A673 (cell line): ENCODE measurements at places on chromosomes 12 and 14.
A peak's percentile ranks its signal among the peaks of the same experiment; 100 is the strongest.

DNA sequence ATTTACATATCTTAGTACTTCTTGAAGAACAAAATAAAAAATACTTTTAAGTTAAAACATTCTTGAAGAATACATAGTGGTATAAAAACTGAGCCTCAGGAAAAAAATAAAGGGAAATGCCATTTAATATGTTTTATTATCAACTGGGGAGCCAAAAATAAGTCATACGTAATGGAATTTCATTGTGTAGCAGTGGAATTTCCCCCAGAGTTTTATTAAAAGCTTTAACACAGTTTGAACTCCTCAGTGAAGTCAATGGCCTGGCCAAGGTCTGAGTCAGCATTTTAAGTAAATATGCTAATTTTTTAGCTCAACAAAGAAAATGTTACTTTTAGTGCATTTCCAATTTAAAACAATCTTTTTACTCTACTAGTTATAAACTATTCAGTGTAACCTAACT, 350.1 kb upstream of the ATP2B1 start:
- DNase-seq, result peak; percentile 85

- no peak for DNase-seq
Measured at GRCh38 chr12:55636853-55637252, at the start of gene OR10P1. Gene OR10P1, plus strand, starts transcription at chr12:55636892. Its CDS starts 0 bp downstream, at chr12:55636892.

- DNase-seq, result no peak
Measured at GRCh38 chr12:47188576-47189441, 109.0 kb upstream of the AMIGO2 start.

DNA sequence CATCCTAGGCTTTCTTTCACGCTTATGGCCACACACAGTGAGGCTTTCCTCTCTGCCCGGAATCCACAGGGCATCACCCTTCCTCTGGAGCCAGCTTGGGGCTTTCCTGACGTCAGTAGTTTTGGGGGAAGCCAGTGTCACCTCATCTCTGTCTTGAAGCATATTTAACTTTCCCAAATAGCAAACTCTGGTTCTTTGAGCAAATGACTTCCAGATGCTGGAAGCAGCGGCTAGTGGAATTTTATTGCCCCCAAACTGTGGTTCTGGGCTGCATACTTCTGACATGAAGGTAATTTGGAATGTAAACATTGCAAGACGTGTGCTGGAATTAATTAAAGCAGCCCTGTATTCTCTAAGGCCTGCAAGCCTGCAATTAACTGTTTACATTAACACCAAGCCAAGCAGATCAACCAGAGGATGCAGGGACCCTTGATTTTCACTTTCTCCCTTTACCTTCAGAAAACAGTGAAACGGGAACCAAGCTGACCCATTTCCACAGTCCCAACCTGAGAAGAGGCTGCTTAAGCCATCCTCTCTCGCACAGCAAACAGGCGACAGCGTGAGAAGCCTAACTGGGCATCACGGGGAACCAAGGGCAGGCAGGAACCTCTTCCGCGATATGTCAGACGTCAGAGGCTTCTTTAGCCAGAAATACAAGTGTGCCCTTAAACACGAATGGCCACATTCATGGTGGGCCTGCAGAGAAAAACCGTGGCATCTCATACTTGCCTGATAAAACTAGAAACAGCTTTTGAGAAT, 258.4 kb downstream of the CACNA1C start:
- DNase-seq, result peak; percentile 42

DNA sequence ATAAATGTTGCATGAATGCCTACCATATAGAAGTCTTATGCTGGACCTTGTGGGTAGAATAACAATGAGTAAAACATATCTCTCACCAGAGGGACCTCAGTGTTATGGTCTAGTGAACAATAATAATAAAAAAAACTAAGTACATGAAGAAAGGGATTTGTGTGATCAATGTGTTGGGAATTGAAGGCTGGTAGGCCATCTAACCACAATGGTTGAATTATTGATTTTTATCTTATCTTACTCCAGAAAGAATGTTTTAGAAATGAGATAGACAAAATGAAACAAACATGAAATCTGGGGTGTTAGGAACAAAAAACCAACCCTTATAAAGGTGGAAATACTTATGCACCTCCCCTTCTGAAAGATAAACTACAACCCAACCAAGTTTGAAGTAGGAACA, 243.9 kb upstream of the LRIG3 start:
- DNase-seq, result no peak

DNA sequence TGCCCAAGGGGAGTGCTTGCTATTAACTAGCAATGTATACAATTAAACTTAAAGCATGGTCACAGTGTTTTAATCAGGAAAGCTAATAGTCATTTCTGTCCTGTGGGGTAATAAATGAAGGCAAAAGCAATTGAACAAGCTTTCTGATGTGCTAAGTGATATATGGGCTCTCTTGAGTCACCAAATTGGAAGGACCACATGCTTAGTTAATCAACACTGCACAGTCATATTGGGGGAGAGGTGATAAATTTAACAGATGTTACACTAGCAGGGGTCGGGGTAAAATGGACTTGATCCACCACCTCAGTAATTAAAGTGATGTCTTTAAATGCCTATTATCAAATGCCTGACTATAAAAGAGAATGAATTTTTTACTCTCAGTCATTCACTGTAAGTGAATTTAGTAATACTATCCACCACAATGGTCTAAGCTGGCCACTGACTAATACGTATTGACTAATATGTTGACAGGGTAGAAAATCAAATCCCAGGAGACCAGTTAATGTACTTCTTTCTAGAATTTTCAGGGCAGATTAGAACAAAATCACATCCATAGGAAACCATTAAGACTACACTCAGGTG, 736.3 kb downstream of the RPS29 start:
- DNase-seq, result peak; percentile 4

DNA sequence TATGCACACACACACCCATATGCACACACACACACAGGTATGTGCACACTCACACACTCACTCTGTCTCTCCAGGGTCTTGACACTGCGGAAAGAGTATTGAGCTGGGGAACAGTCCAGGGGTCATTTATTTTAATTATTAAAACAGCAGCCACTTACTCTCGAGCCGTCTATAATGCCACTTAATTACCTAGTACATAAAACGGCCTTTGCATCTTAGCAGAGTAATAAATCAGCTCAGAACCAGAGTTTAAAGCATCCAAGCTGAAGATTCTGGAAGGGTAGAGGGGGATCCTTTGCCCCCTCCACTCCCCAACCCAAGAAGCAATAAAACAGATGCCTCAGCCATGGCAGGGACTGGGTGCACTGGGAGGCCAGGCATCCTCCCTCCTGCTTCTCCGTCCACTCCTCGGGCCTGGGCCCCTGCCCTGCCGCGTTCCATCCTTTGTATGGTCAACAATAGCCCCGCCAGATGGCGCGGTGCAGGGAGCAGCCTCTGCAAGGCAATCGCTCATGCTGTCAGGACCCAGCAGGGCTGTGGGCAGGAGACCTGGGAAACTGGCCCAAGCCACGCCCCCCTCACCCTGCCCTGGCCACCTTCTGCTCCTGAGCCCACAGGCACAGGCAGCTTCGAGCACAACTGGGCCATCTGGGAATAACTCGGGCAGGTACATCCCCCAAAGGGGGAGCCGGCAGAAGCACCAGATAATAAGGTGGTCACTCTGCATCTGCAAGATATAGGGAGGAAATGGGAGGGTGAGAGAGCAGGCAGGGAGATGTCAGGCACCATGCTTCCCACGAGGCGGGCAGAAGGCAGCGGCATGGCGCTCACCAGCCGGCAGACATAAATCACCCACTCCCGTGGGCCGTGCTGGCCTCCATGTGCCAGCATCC, 40.9 kb downstream of the CCDC85C start:
- DNase-seq, result no peak

GRCh38 chr12:24537083-24537860, 411.6 kb downstream of the BCAT1 start:
- DNase-seq, result peak; percentile 42

DNA sequence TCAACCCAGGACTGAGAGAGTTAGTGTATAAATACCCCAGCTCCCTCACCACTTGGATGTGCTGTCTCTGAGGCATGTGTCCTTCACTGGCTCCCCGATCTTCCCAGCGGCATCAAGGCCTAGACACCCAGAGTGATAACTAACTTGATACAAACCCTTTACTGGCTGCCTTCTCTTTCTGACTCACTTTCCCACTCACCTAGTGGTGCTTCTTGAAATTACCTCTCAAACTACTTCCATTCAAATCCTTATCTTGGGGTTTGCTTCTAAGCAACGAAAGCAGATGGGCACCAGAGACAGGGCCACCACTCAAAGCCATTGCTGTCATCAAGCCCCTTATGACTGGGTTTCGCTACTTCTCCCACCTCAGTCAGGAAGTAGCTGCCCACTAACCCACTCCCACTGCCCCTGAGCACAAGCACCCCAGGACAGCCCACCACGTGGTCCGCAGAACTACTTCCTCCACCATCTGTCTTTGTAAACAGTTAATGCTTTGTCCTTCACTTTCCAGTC, 17.2 kb downstream of the ZFP36L1 start:
- DNase-seq, result no peak

- no peak for DNase-seq
Measured at GRCh38 chr12:106311139-106311538, 8.6 kb downstream of the TCP11L2 start.

DNA sequence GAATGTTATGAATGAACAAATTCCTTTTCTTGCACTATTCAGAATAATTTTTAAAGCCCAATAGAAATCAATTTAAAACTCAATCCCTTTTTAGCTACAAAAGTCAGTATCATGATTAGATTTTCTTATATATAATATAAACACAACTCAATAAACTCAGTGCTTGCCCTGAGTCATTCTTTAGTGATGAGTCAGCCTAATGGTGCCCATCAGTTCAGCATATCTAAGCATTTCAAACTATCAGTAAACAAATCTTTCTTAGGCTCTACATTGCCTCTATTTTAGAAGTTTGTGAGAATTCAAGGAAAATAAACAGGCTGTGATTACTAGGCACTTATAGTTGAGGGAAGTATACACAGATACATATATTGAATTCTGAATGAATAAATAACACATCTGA, 179.6 kb downstream of the NELL2 start:
- DNase-seq, result peak; percentile 44

DNA sequence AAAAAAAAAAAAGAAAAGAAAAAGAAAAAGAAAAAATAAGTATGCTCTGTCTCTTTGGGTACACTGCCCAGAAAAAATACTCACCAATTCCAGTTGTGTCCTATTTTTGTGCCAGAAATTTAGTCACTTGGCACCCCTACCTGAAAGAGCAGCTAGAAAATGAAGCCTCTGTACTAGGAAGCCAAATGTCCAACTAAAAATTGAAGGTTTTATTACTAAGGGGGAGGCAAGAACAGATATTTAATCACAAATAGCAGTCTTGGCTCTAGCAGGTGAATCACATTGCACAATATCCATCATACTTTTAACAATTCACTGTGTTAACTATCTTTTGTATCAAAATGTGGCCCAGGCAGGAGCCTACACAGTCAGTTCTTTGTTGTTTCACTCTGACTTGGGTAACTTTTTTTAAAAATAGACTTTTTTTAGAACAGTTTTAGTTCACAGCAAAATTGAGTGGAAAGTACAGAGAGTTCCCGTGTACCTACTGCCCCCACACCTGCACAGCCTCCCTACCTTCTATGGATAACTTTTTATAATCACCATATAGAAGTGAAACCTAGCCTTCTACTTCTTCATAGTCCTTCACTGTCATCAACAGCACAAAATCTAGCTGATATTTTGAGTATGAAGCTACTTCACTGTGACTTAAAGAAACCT, 87.1 kb upstream of the ATF7IP start:
- DNase-seq, result no peak

GRCh38 chr12:113315358-113315757, 19.6 kb downstream of the SLC8B1 start:
- DNase-seq, result no peak

GRCh38 chr12:50751948-50752721, 11.8 kb upstream of the ATF1 start:
- no peak for DNase-seq

DNA sequence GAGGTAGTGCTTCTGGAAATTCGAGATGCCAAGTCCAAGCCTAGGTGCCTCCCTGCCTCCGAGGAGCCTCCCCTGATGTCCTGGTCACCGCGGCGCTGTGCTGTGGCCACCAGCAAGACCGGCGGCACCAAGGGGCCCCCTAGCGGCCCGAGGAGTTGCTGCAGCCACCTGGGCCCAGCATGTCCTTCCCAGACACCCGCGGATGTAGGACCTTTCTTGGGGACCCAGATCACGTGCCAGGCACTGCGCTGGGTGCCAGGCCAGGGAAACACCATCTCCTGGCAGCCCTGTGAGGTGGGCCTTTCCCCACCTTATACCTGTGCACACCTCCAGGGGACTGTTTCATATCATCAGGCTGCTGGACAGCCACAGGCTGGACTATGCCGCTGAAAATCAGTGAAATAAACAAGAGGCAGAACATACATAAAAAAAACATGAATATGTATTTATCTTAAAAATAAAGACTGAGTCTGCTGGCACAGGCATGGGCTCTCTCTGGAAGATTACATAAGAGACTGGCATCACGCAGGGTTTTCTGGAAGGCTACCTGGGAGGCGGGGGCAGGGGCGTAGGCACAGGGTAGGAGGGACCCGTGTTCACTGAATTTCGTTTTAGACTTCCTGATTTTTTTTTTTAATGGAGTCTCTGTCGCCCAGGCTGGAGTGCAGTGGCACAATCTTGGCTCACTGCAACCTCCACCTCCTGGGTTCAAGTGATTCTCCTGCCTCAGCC, 15.9 kb upstream of the HHIPL1 start:
- DNase-seq, result peak; percentile 75

DNA sequence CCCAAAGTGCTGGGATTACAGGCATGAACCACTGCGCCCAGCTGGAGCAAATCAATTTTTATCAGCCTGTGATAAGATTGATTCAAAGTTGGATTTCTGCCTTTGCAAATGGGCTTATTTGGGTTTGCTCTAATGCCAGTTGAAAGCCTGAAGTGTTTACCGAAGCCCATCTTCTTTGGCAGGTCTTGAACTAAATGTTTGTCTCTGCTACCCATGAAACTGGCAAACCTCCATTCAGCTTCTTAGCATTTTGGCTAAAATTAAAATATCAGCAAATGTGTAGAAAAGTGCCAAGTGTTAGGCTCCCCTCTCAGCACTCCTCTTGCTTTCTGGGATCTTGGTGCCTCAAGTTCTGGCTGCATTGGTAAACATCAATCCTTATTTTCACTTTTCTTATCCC, 61.5 kb downstream of the MGAT4C start:
- no peak for DNase-seq

- no peak for DNase-seq
Measured at GRCh38 chr14:33510063-33510481, 440.8 kb downstream of the EGLN3 start.

DNA sequence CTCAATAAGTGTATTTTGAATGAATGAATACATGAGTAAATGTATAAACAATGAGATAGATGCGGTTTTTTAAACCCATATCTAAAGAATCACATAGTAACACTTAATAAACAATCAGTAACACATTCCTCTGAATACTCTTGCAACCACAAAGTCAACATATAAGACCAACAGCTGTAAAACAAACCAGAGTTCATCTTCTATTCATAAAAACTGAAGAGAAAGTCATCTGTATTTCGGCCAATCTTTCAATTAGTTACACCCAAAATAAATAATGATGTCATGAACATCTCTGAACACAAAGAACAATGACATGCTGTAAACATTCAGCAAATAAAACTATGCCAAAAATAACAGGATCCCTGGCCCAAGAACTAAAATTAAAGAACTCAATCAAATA, 47.2 kb downstream of the ARMH4 start:
- DNase-seq, result no peak

GRCh38 chr14:22549981-22550673, 38.9 kb downstream of the DAD1 start:
- DNase-seq, result peak; percentile 97
